ENCODE measurements at places on chromosomes 1 and 21.

DNA sequence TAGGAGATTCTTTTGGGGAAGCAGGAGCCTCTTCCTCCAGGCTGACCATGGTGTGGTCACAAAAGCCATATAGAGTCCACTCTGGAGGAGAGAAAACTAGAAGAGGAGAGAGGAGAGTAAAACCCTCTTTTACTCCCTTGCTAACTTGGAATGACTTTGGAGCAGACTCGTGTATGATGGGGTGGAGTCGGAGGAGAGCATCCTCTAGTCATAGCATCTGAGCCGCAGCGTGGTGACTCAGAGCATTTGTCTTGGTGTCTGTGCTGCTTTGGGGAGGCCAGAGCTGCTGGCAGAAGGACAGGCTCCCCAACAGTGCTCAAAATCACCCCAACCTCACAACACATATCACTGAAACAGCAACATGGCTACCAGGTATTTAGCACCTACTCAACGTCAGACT is 11.1 kb downstream of the HTR6 start:
- DNase-seq = no peak

DNA sequence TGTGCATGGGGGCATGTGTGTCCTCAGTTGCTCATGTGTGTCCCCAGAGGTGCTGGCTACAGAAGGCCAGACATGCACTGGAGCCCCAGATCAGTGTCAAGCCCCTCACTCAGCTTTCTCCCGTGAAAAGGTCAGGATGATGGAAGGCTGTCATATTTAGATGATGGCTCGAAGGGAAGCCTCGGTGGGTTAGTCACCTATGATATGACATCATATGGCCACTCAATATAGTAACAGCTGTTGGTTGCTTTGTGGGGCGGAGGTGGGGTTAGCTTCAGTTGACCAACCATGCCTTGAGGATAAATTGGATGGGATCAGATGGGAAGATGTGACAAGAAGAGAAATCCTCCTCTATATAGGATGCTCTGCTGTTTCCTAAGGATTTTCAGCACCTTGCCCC is 43.5 kb upstream of the ATF3 start:
- DNase-seq = no peak

- DNase-seq = peak; percentile 79
Observed at GRCh38 chr21:33265664-33266049, 510 bp upstream of the IL10RB start.

DNA sequence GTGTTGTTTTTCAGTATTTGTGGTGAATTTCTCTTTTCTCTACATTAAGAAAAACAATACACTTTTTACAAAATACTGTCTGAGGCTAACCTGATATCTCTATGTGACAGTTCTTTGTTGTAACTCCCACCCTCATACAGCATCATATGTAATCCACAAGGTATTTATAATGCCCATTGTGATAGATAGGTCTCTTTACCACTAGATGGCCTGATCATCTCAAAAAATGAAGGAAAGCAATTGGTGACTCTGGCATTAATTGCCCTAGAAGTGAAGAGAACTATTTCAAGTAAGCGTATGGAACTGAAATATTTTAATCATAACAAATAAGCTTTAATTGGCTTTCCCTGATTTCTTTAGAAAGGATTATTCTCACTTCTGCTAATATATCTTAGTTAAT is 36.2 kb upstream of the HFM1 start:
- no peak for DNase-seq

GRCh38 chr1:113391649-113392271 is 1.4 kb downstream of the MAGI3 start:
- DNase-seq = no peak

DNA sequence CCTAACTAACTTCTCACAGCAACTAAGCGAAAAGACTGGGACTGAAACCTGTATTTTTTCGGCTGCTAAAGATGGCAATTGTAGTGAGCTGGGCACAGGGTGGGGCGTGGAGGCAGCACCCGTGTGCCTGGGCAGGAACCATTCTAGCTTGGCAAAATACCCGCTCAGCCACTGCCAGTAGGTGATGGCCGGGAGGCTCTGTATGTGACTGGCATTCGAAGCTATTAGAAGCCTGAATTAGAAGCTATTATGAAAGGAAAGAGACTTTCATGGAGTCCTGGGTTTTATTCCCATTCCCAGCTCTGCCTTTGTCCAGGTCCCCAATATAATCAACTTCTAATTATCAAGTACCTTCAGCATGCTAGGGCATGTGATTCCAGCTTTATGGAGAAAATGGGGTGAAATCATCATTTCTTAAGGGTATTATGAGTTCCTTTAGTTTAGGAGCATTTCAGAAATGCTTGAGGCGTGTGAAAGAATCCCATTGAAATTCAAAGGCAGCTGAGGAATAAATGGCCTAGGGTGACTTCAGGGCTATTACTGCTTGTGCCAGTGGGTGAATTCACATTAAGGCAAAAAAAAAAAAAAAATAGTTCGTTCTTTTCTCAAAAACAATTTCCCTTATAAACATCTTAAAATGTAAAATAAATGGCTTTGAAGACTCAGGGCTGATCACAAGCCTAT is 125.6 kb downstream of the KCNN3 start:
- DNase-seq = no peak

- no peak for DNase-seq
Observed at GRCh38 chr1:205224736-205225135, 3.0 kb upstream of the TMCC2 start.

GRCh38 chr1:1914101-1914970 is 724 bp upstream of the CALML6 start:
- peak; percentile 53 for DNase-seq

- DNase-seq = no peak
Observed at GRCh38 chr1:183443011-183443410, 24.8 kb upstream of the NMNAT2 start.

- no peak for DNase-seq
Observed at GRCh38 chr1:4047666-4048065, 147.6 kb upstream of the C1orf174 start.

GRCh38 chr1:242199776-242200458 is 201.0 kb upstream of the MAP1LC3C start:
- DNase-seq = no peak

- DNase-seq = no peak
Observed at GRCh38 chr1:150295476-150295875, 1.8 kb downstream of the MRPS21 start.

- no peak for DNase-seq
Observed at GRCh38 chr21:42463861-42464515, 32.0 kb downstream of the RSPH1 start.

DNA sequence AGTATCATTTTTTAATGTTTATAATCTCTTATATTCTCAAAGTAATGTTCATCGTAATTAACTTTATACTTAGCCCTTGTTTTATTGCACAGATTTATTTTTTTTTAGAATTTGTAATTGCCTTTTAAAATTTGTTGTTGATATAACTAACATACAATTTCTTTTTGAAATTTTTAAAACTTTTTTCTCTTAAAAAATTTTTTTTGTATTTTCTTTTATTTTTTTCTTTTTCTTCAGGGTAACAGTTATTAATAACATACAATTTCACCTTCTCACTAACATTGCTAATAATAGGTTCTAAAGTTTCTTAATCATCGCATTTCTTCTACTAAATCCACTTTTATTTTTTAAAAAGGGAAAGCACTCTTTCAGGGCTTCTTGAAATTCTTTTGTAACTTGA is 11.3 kb upstream of the VAMP4 start:
- DNase-seq = no peak

GRCh38 chr1:26111530-26112406 is at the start of gene PDIK1L:
TSS of gene PDIK1L (plus strand) at chr1:26111824. CDS start at chr1:26114309, 2,485 bp downstream.
- peak; percentile 96 for DNase-seq

DNA sequence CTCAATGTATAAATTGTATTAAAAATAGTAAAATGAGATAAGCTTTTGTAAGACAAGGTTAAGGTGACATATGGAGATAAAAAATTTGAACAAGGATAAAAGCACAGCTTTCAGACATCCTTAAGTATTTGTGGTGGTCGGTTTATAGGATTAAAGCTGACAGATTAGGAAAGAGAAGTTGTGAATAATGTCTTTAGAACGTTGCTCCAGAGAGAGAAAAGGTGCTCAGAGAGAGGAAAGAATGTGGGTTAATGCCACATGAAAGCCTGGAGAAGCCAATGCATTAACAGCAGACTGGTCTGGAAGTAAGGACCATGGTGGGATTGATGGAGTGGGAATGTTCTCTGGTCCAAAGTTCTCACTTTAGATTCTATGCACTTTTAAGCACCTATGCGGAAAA is 44.8 kb downstream of the ATP6V1G3 start:
- DNase-seq = no peak

DNA sequence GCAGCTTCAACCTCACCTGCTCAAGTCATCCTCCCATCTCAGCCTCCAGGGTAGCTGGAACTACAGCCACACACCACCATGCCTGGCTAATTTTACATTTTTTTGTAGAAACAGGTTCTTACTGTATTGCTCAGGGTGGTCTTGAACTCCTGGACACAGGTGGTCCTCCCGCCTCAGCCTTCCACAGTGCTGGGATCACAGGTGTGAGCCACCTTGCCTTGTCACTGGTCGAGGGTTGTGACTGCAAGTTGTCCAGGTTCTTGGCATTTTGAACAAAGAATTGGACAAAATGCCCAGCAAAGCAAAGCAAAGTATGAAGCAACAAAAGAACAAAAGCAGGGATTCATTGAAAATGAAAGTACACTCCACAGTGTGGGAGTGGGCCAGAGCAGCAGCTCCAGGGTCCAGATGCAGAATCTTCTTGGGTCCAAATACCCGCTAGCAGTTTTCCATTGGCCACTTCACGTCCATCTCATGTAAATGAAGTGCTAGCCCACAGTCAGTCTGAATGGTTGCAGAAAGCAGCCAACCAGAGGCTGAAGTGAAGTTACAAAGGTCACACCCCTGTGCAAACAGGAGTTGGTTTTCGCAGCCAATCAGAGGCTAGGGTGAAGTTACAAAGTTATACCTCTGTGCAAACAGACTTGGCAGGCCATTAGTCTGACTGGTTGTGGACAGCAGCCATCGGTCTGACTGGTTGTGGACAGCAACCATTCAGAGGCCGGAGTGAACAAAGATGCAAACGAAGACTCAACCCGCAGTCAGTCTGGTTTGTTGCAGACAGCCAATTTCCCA is 109.5 kb upstream of the KIF26B start:
- no peak for DNase-seq

GRCh38 chr1:68107771-68108170 is 57.3 kb upstream of the DIRAS3 start:
- no peak for DNase-seq

- no peak for DNase-seq
Observed at GRCh38 chr1:26848941-26849774, 13.8 kb upstream of the SFN start.

DNA sequence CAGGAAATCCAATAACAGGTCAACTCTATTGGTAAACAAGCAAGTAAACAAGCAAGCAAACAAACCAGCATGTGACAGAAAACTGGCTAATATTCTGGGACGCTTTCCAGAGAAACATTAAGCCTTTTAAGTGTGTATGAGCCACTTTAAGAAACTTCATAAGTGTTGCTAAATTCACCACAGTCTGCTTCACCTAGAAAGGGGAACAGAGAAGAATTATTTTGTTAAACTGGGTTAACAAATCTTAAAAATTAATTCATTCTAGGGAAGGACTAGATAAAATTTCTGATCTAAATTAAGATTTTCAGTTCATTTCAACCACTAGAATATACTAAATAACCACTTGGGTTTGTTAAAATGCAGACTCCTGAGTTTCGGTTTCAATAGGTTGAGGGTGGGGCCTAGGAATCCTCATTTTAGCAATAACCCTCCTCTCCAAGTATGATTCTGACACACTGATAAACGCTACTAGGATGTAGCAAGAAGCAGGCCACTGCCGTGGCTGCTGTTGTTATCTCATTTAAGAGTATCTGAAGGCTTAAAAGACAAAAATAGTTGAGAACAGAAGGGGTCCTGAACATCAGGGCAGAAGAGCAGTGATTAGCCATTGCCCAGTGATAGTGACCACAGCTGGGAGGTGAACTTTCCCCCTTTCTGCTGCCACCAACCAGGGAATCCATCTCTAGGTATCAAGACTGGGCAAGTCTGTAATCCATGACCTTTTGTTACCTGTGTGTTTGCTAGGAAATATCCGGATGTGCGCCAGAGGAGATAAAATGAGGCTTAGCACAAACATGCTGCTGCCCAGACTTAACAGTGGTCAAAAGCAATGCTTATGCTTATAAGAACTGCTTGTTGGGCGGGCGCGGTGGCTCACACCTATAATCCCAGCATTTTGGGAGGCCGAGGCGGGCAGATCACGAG is 11.2 kb downstream of the CREG1 start:
- no peak for DNase-seq

DNA sequence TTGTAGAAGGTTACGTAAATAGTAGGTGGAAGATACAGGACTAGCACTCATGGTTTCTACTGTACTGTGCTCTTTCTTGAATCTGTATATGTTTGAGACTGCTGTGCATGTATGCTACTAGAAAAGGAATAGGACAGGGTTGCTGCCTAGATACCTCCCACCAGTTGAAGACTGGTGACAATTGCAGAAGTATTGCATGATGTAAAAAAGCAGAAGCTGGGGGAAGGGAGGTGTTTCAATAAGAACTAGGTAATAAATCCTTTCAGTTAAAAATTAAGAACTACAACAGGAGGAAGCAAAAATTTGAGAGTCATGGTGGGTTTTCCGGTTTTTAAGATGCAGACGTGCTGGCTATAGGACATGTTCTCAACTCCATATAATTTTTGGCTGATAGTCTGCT is 88.1 kb downstream of the CCDC30 start:
- no peak for DNase-seq

DNA sequence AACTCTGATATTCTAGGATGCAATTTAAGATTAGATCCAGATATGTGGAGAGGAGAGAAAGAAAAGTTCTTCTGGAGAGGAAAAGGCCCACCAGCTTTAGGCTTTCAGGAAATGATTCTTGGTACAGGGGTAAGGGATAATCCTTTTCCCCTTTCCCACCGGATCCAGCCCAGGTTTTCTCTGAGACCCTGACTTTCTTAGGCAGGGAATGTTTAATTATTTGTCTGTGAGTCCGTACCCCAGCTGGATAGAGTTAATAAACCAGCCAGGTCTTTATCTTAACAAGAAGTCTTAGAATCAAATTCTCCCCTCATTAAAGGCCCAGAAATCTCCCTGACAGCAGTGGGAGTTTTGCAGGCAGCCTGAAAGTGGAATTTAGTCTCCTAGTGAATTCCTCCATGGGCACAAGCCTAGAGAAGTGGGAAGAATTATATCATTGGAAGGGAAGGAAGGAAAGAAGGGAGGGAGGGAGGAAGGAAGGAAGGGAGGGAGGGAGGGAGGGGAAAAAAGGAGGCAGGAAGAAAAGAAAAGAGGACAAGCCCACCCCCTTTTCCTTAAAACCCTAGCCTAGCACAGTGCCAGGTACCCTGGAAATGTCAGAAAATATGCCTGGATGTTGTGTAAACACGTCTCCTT is 189.0 kb downstream of the PLPP3 start:
- DNase-seq = no peak

Measured in sigmoid colon (tissue), 7 donors.